ENCODE measurements at places on chromosomes 11 and 22.
A peak's percentile ranks its signal among the peaks of the same experiment; 100 is the strongest.

DNA sequence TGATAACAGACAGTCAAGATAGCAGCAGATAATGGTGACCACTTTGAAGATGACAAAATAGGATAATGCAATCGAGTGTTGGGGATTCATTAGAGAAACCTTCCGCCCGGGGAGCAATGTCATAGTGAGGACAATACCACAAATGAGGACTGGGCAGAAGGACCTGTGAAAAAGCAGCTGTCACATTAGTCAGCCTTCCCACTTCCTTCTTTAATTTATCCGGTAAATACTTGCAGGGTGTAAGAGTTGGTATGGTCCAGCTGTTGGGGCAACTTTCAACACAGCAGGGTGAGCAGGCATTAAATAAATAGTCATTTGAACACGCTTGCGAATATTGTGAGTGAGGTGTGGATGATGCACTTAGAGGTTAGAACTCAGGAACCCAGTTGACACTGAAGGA is 132.5 kb upstream of the KIRREL3 start:
- no peak for DNase-seq
- no peak overlapping the region for H3K4me3 ChIP-seq
- no peaks in the 10 kb centered on the region for H3K36me3 ChIP-seq
- no peak overlapping the region for H3K27ac ChIP-seq
- H3K4me1 ChIP-seq, result no peaks in the 10 kb centered on the region
- no peaks in the 10 kb centered on the region for H3K27me3 ChIP-seq

GRCh38 chr22:47315862-47316419 is 553.5 kb downstream of the TBC1D22A start:
- no peak for DNase-seq
- no peaks in the 10 kb centered on the region for H3K4me1 ChIP-seq
- no peaks in the 10 kb centered on the region for H3K36me3 ChIP-seq
- H3K27me3 ChIP-seq, result no peaks in the 10 kb centered on the region

GRCh38 chr11:131616481-131617140 is 246.2 kb downstream of the NTM start:
- no peaks in the 10 kb centered on the region for H3K4me1 ChIP-seq
- no peak overlapping the region for H3K4me3 ChIP-seq
- H3K27ac ChIP-seq, result no peak overlapping the region
- H3K27me3 ChIP-seq, result no peaks in the 10 kb centered on the region
- no peaks in the 10 kb centered on the region for H3K36me3 ChIP-seq

- H3K4me3 ChIP-seq, result no peak overlapping the region
- H3K27ac ChIP-seq, result no peak overlapping the region
- DNase-seq, result peak; percentile 28
- no peaks in the 10 kb centered on the region for H3K4me1 ChIP-seq
- no peaks in the 10 kb centered on the region for H3K27me3 ChIP-seq
Measured at GRCh38 chr22:22705328-22706100, 61.1 kb downstream of the GGTLC2 start.

GRCh38 chr11:123251657-123252344 is 56.8 kb upstream of the CLMP start:
- H3K27me3 ChIP-seq, result no peaks in the 10 kb centered on the region
- H3K4me1 ChIP-seq, result no peaks in the 10 kb centered on the region
- no peaks in the 10 kb centered on the region for H3K36me3 ChIP-seq
- DNase-seq, result no peak
- H3K27ac ChIP-seq, result peak overlapping the region; percentile 52
- H3K4me3 ChIP-seq, result no peak overlapping the region

DNA sequence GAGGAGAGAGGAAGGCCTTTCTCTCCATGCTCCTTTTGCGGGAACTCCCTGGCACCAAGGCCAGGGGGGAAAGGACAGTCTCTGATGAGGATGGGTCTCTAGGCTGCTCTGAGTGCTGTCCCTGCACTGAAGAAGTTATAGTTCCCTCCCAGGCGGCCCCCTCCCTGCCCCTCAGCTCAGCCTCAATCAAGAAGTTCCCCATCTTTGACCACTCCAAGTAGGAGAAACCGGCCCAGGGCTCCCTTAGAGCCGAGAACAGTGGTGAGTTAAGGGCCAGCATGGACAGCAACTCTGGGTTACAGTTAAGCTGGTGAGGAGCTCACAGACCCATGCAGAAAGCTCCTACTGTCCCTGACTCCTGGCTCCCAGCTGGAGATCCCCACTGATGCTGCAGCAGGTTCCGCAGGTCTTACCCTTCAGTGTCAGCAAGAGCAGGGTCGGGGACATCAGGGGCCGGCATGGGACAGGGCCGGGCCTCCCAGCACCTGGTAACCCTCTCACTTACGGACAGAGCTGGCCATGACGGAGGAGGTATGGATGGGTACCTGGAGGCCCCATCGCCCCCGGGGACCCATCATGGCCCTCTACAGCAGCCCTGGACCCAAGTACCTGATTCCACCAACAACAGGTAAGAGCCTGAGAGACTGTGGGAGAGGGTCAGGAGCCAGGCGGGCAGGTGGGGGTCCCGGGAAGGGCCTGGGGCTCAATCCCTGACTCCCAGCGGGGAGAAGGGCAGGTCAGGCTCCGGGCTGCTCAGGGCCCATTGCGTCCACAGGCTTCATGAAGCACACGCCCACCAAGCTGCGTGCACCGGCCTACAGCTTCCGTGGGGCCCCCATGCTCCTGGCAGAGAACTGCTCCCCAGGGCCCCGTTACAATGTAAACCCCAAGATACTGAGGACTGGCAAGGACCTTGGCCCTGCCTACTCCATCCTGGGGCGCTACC is 4.2 kb downstream of the SCGB1C1 start:
- H3K27me3 ChIP-seq, result no peaks in the 10 kb centered on the region
- peaks cover 10% of the 10 kb centered on the region for H3K36me3 ChIP-seq
- no peak overlapping the region for H3K4me3 ChIP-seq

DNA sequence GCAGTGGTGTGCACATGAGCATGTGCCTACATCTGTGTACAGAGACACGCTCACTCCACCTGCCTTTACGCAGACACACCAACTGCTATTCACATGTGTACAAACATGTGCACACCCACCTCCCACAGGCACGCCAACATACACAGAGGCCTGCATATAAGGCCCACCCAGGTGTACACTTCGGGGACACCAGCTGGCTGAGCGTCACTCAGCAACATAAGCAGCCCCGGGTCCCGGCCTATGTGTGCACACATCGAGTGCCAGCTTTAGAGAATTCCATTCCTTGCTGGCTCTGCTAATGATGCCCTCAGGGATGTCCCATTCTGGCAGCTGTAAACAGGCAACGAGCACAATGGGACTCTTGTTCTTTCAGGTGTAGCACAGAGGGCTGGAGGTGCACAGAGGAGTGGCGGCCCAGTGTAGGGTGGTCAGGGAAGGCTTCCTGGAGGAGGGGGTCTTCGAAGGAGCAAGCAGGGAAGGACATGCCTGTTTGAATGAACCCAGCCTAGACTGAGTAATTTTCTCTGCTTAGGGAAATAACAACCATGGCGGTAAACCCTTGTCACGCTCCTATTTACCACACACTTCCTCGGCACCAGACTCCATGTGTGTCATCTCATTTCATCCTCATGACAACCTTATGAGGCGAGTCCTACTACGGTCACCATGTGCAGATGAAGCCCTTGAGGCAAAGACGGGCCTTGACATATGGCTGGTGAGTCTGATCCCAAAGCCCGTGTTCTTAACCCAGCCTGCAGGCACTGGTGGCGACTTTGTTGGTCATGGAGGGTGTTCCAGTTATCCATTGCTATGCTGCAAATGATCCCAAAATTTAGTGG is 35.1 kb downstream of the RPL3 start:
- no peaks in the 10 kb centered on the region for H3K27me3 ChIP-seq
- no peak for DNase-seq
- no peak overlapping the region for H3K4me3 ChIP-seq
- H3K4me1 ChIP-seq, result peaks cover 19% of the 10 kb centered on the region

DNA sequence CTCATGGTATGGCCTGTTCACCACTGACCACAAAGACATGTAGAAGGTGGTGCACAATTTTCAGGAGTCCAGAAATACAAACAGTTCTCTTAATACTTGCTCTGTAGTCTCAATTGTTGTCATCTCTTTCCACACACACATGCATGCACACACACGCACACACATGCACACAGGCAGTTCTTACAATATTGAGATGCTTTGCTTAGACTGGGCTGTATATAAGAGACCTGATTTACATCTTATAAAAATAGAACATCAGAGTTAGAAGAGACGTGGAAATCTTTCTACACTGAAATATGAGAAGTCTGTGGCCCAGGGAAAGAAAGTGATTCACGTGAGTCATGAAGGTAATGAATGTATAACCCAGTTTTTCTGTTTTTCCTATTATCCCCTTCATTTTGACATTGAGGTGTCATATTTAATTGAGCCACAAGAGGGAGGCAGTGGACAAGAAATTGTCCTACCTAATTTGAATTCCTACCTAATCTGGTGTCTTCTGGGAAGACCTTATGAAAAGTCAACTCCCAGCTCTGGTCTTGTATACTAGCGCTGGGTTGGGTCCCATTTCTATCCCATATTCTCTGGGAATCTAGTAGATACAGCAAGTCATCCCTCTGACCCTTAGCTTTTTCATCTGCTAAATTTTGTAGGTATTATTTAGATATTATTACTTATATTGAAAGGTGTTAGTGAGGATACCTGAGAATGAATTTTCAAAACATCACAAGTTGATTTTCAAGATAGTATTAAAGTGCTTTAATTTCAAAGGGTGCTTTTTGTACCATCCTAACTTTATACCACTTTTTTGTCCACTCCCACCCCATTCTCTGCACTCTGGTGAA is 14.9 kb upstream of the MS4A4A start:
- H3K27ac ChIP-seq, result no peak overlapping the region
- no peak for DNase-seq
- H3K4me1 ChIP-seq, result no peaks in the 10 kb centered on the region
- no peaks in the 10 kb centered on the region for H3K27me3 ChIP-seq

- peaks cover 35% of the 10 kb centered on the region for H3K4me1 ChIP-seq
- H3K4me3 ChIP-seq, result peak overlapping the region; percentile 88
- H3K36me3 ChIP-seq, result no peaks in the 10 kb centered on the region
- H3K27ac ChIP-seq, result peak overlapping the region; percentile 95
- H3K27me3 ChIP-seq, result no peaks in the 10 kb centered on the region
Measured at GRCh38 chr11:32092581-32093170, 1.8 kb downstream of the RCN1 start.

- no peak overlapping the region for H3K4me3 ChIP-seq
- DNase-seq, result no peak
- no peak overlapping the region for H3K27ac ChIP-seq
- no peaks in the 10 kb centered on the region for H3K27me3 ChIP-seq
- H3K36me3 ChIP-seq, result no peaks in the 10 kb centered on the region
Measured at GRCh38 chr22:28927630-28928029, 44.3 kb downstream of the ZNRF3 start.

GRCh38 chr22:27378311-27378800 is 423.2 kb downstream of the MN1 start:
- H3K27ac ChIP-seq, result no peak overlapping the region
- H3K4me1 ChIP-seq, result no peaks in the 10 kb centered on the region
- no peak for DNase-seq
- no peak overlapping the region for H3K4me3 ChIP-seq
- H3K27me3 ChIP-seq, result no peaks in the 10 kb centered on the region
- H3K36me3 ChIP-seq, result no peaks in the 10 kb centered on the region

DNA sequence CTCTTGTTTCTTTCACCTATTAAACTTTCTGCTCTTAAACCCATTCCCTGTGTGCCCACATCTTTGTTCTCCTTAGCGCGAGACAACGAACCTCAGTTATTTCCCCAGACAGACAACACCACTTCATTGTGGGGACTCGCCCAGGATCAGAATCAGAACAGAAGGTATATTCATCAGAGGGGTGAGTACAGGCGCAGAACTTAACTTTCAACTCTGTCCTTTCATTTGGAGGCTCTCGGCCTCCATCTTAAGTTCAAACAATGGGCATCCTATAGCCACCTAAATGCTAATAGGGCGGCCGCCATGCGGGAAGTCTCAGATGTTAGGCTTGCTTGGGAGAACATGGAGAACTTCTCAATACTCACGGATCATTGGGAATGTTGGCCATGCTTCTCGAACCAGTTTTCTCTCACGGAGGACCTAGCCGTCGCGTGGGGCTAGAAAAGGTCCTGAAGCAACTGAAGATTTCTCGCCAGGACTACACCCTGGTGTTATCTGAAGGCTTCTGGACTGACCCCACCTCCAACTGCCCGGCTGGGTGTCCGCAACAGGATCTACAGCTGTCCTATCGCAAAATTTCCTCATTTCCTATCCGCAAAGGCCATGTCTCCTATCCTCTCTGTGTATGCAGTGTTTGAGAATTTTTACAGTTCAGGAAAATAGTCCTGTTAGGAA is 13.4 kb upstream of the HYLS1 start:
- H3K27me3 ChIP-seq, result no peaks in the 10 kb centered on the region
- H3K27ac ChIP-seq, result no peak overlapping the region
- DNase-seq, result no peak
- no peaks in the 10 kb centered on the region for H3K4me1 ChIP-seq

GRCh38 chr11:22768281-22768680 is 61.3 kb downstream of the SVIP start:
- no peak overlapping the region for H3K27ac ChIP-seq
- H3K36me3 ChIP-seq, result no peaks in the 10 kb centered on the region
- no peak overlapping the region for H3K4me3 ChIP-seq

DNA sequence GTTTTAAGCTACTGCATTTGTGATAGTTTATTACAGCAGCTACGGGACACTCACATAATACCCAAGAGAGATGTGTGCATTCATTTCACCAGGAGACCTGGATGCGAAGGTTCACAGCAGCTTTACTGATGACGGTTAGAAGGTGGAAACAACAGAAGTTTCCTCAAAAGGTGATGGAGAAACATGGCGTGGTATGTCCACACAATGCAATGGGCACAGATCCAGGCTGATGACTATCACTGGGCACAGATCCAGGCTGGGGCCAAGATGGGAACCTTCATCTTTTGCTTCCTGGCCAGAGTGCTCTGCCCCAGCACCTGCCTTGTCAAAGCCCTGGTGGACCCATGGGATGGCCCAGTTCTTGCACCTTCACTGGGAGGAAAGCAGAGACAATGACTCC is 30.6 kb upstream of the RFPL3 start:
- no peaks in the 10 kb centered on the region for H3K27me3 ChIP-seq
- H3K36me3 ChIP-seq, result no peaks in the 10 kb centered on the region
- H3K27ac ChIP-seq, result no peak overlapping the region

GRCh38 chr11:22521226-22521625 is 104.4 kb downstream of the FANCF start:
- no peaks in the 10 kb centered on the region for H3K4me1 ChIP-seq
- no peaks in the 10 kb centered on the region for H3K27me3 ChIP-seq
- no peak for DNase-seq
- no peak overlapping the region for H3K4me3 ChIP-seq
- H3K27ac ChIP-seq, result no peak overlapping the region

GRCh38 chr11:34309965-34310364 is 47.8 kb downstream of the ABTB2 start:
- H3K27ac ChIP-seq, result no peak overlapping the region
- DNase-seq, result no peak
- peaks cover 6% of the 10 kb centered on the region for H3K4me1 ChIP-seq
- no peaks in the 10 kb centered on the region for H3K27me3 ChIP-seq

DNA sequence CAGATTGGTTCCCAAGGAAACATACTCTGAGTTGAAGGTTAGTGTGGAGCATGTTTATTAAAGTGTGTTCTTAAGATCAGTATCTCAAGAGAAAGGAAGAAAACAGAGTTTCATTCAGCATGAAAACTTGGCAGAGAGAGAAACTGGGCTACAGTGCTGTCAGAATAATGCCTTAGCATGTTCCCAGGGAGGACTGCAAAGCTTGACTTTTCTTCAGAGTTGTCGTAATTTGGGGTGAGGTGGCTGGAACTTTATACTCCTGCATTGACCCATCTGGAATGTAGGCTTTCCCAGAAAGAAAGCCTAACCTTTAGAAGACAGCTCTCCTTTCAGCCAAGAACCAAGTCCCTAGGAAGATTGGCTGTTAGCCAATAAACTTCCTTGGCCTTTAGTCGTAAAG is 190.8 kb upstream of the CNTN5 start:
- no peak overlapping the region for H3K27ac ChIP-seq
- no peaks in the 10 kb centered on the region for H3K36me3 ChIP-seq
- H3K4me3 ChIP-seq, result no peak overlapping the region

All from vagina (tissue), 2 donors.